ENCODE measurements at places on chromosomes 6 and 20.

GRCh38 chr6:25998379-25998778 is 35.8 kb downstream of the TRIM38 start:
- peak; percentile 87 for DNase-seq

- DNase-seq: no peak
These were observed 130.3 kb upstream of the SASH1 start for GRCh38 chr6:148212366-148212765.

DNA sequence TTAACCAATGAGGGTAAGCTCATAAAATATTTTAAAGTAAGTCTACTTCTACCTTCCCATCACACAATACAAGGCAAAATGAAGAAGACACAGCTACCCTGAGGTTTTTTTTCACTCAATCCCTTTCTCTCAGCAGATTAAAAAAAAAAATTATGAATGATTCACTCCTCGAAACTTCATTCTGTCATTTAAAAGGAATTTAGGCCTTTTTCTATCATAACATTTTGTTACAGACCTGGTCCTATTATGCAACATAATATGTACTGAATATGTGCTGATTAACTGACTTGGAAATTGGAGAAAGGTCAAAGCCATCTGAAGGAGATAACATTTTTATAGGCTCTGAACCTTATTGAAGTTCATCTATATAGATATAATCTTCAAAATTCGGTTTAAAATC is 45.5 kb downstream of the PRL start:
- peak; percentile 85 for DNase-seq

DNA sequence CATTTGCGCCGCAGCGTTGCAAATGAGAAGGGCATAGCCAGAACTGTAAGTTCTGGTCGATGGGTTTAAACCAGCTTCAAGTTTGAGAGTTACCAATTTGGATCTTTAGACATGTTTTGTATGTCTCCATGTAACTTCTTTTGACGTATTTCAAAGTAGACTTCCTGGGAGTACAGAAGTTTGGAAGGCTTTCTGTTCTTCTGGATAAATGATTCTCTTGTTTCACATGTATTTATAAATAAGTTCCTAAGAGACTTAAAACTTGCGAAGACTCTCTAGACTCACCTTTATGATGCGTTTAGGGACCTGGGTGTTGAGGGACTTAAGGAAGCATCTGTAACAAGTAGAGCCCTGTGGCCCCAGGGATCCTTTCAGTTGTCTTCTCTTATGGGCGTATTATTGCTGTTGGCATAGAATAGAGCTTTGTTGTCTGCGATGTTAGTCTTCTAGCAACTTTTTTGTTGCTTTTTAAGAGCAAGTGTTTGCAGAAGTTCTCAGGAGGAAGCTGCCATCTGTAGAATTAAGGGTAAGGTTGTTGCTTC is 1.3 kb downstream of the CDYL start:
- DNase-seq: peak; percentile 32

DNA sequence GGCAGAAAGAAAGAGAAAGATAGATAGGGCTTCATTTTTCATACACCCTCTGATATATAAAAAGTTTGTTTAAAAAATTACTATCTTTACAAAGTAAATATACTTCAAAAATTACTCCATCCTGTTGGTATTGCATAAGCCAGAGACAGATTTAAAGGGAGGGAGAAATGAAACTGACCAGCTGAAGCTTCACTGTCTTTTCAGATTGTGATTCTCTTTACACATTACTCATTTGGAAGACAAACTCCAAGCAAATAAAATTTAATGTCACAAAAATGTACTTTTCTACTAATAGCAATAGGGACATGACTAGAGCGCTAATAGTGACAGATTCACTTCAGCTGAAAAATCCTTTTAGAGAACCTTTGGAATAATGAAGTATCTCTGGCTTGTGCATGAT is 38.6 kb upstream of the MARCKS start:
- DNase-seq: no peak

GRCh38 chr6:20178327-20178726 is 33.9 kb downstream of the MBOAT1 start:
- DNase-seq: no peak

DNA sequence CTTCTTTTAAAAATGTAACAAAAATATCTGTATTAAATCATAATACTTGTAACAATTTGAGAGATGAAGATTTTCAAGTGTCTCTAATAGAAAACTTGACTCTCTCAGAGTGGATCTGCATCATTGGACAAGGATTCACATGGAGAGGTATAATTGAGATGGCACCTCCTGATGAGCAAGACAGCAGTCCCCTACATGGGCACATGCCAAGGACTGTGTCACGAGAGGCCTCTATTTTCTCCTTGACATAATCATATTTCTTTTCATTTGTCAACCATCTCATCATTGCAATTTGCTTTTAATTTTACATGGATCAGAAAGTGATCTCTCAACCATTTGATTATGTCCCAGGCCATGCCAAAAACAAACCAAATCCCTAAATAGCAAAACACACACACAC is 206.8 kb upstream of the THEMIS start:
- no peak for DNase-seq

GRCh38 chr6:104402572-104402971 is 457.1 kb downstream of the HACE1 start:
- peak; percentile 20 for DNase-seq

DNA sequence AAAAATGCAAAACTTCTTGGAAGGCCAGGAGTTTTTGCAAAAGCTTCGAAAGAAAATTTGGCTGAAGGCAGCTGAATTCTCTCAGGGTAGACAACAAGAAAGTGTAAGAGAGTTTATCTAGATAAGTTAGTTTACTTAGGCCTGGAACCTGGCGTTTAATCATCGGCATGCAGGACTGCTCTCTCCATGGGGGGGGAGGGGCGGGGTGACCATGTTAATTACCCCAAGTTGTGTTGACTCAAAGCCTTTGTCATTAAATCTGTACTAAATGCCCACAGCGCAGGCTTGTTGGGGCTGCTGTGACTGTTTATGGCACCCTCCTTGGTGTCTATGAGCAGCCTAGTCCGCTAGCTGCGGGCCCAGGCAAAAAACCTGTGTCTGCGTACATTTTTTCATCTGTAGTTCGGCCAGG is 20.1 kb upstream of the ZNF451 start:
- no peak for DNase-seq

- peak; percentile 23 for DNase-seq
These were observed 38.1 kb downstream of the GNAS start for GRCh38 chr20:58890518-58891085.

DNA sequence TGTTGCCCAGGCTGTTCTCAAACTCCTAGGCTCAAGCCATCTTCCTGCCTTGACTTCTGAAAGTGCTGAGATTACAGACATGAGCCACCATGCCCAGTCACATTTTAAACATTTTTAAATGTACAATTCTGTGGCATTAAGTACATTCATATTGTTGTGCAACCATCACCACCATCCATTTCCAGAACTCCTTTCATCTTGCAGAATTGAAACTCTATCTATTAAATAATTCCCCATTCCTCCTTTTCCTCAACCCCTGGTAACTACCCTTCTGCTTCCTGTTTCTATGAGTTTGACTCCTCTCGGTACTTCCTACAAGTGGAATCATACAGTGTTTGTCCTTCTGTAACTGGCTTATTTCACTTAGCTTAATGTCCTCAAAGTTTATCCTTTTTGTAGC is 103.8 kb upstream of the NAA20 start:
- DNase-seq: peak; percentile 52
